ENCODE measurements at places on chromosomes 7 and 10. TPM values are rescaled to one million over a fixed set of nuclear protein-coding genes. Genes with fewer than 3 reads are reported as not detected.
A peak's percentile ranks its signal among the peaks of the same experiment; 100 is the strongest.

DNA sequence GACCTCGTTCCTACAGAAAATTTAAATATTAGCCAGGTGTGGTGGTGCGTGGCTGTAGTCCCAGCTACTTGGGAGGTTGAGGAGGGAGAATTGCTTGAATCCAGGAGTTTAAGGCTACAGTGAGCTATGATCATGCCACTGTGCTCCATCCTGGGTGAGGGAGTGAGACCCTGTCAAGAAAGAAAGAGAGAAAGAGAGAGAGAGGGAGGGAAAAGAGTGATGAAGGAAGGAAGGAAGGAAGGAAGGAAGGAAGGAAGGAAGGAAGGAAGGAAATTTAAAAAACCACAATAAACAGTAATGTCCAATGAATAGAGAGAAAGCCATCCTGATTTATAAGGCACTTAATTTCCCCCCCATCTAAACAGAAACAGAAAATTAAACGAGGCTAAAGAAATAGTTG, 9.4 kb downstream of the MYPN start:
- no peak for DNase-seq

DNA sequence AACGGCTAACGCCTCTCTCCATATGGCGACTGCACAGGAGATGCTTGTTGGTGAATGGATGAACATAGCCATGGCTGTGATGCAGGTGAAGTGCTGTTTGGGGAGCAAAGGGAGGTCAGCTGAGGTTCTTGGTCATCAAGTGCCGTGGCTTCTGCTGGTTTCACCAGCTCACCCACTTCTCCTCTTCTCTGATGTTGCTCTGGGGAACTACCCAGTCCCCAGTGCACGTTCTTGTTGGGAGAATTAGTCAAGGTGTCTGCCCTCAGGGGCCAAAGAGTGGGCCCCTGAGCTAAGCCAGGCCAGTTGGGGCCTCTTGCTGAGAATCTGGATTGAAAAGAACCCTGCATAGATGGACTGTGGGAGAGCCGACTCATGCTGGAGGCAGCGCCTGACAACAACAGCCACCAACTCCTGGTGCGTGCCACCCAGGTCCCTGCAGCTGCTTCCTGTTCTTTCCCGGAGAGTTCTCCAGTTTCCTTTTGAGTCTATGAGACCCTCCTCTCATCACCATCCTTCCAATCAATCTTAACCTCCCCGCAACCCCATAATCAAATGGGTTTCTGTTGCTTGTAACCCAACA, 3.0 kb downstream of the BTBD16 start:
- no peak for DNase-seq

DNA sequence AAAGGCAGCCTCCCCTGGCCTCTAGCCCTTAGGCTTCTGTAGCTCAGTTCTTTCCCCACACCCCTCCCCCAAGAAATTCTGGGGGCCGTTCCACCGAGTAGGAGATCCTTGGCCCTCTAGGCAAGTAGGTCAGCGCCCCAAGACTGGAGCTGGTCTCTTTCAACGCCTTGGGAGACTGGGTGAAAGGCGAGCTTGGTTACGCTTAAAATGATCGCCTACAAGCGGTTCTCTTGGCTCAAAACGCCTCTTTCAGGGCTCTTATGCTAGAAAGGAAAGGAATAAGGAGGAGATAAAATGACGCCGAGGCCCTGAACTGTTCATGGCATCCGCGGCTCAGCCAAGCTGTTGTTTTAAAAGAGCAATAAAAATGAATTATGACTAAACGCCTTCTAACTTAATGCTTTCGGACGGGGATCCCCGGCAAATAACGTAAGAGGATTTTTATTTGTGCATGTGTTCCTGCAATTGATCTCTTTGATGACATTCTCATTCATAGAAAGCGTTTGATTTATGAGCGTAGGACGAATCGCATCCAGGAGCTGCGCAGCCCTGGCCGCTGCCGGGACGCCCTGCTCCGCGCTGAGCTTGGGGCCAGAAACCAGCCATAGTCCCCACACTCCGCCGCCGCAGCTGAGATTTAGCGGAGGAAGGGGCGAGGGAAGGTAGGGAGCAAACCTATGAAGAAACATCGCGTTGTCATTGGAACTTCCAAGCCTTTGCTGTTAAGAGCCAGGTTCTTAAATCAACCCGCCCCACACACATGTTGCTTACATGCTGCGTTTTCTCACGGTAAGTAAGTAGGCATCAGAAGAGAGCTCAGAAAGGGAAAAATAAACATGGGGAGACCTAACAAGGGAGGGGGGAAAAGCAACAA, 3.0 kb upstream of the HOXA1 start:
- peak; percentile 75 for DNase-seq

The RBP4 gene
- 33.9 TPM for polyA plus RNA-seq

DNA sequence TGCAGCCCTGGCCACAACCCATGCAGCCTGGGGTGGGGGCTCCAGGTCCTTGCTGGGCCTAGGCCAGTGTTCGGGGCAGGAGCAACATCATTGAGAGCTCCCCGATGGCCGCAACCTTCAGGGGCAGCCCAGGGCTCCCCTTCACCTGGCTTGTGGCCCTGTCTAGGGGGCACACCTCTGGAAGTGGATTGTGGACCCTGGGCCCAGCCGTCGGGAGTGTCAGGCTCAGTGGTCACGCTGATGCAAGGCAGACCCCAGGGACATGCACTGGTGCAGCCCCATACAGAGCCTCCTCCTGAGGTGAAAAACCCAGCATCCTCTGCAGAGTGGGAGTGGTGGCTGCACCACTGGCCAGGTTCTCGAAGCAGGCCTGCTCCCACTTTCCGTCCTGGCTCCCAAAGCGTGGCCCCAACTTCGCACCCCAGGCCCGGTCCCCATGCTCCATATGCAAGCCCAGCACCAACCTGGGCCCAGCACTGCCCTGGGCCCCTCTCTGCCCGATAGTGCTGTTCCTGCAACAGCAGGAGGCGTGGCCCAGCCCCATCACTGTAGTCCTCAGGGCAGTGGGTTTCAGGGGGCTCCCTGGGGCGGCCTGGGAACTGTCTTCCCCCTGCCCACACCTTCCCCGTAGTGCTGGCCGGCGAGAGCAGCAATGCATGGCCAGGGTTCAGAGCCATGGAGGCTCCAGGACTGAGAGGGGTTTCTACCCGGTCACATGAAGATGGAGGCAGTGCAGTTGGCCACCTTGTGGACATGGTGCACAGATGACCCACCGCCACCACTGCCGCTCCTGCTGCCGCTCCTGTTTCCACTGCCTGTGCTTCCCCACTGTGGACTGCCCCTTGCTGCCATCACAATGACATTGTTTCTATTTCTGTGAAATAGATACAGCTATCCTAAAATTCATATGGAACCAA, 303.9 kb upstream of the NRG3 start:
- DNase-seq: no peak

DNA sequence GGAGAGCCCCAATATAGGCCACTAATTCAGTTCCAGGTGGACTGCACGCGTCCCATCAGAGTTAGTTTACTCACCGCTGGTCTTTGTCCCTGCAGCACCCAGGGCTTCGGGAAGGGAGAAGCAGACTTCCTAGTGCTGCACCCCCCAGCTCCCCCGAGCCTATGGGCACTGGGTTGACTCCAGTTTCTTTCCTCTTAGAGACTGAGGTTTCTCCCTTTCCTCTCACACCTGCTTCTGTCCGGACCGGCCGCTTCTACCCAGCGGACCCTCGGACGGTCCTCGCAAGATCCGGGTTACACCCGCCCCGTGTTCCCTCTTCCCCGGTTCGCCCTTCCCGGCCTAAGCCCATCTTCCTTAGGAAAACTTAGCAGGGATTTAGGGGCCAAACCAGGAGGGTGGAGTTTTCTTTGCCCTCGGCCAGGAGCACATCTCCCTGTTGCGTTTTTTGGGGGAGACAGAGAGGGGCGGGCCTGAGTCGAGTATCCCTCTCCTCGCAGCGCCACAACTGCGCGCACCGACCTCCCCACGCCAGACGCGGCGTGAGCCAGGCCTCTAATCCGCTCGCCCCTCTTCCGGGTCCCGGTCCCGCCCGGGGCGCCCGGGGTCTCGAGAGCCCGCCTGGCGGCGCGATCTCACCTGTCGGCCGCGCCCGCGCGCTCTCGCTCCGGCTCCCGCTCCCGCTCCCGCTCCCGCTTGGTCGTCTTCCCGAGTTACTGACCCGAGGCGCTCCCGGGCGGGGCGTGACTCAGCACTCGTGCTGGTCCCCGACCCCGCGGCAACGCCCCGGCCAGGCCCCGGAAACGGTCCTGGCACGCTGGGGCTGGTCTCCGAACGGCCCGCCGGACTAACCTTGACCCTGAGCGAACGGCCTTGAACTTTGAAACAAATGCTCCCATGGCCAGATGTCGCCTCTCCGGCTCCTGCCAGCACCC, at the start of gene AIFM2:
Gene AIFM2 (minus strand): TSS at position 728 of the 932 bp plus-strand sequence. CDS start 8,741 bp downstream, outside the sequence.
- peak; percentile 86 for DNase-seq

GRCh38 chr10:79351332-79351731, 4.1 kb downstream of the PPIF start:
- DNase-seq: no peak

GRCh38 chr7:141001122-141001521, 13.6 kb downstream of the MRPS33 start:
- DNase-seq: no peak

The HSPA12A gene
- 9.2 TPM for polyA plus RNA-seq

DNA sequence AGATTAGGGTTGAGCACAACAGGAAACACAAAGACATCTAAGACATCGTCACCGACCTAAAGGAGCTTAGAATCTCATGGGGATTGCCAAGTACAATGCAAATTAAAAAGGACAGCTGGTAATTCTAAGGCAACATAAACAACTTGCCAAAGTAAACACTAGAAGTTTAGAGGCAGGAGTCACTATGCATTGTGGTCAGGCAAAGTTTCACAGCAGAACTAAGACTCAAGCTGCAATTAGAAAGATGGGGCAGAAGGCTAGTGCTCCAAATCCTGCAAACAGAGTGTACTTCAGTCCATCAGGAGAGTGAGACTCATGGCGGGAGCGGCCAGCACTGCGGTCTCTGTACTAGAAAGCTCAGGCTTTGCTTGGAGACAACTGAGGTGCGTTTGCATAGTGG, 52.7 kb downstream of the HIPK2 start:
- no peak for DNase-seq

The RNF148 gene
- 0.12 TPM for polyA plus RNA-seq

DNA sequence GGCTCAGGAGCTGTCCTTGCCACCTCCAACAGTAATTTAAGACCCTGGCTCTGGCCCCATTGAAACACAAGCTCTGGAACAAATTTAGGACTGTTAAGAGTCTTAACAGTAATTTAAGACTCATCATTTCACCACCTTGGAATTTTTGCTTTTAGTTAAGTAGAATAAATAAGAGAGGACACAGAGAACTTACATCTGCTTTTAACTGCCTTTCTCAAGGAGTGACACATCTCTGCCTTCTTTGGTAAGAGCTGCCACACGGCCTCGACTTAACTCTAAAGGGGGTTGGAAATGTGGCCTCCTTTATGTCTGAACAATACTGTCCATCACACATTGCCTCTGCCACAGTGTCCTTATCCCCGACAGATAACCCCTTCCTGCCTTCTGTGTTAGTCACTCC, 77.9 kb downstream of the HERPUD2 start:
- DNase-seq: no peak

The SP8 gene
- not detected for polyA plus RNA-seq

DNA sequence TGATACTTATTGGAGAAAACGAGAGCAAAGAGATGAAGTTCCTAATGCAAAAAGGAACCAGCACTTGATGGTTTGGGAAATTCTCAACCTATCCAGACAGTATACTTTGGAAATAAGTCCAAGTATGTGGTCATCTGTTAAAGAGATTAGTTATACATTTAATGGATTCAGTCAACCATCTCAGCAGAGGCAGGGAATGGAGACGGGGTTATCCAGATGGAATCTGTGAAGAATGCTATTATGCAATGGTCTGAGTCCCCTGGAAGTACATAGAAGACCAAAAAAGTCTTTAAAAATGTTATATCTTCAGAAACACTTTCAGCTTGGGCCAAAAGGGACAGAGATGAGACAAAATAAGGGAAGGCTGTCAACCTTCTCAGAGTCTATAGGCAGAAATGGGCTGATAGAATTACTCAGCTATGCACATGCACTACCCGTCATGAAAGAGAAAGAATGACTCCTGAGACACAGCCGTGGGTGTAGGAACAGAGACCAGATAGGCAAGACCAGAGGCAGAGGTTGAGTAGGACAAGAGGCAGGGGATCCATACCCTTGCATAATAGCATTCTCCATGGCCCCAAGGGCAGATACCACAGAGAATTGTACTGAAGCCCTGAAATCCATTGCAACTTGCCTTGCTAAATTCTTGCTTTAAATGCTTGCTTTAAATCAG, 738.8 kb upstream of the POT1 start:
- DNase-seq: no peak

DNA sequence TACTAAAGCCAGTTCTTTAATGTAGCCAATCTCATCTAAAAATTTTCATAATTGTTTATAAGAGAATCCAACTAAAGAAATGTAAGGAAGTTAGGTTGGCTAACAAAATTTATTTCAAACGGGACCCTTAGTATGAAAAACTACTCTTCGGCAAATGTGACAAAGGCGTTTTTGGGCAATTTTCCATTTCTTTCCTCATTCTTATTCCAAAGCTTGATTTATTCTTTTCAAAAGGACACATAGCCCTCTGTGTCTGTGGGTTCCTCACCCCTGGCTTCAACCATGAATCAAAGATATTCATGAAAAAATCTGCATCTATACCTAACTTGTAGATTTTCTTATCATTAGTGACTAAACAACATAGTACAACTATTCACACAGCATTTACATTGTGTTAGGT, 195.9 kb downstream of the ZMYND11 start:
- no peak for DNase-seq

- no peak for DNase-seq
Observed at GRCh38 chr10:71985542-71986250, 21.5 kb downstream of the CHST3 start.

DNA sequence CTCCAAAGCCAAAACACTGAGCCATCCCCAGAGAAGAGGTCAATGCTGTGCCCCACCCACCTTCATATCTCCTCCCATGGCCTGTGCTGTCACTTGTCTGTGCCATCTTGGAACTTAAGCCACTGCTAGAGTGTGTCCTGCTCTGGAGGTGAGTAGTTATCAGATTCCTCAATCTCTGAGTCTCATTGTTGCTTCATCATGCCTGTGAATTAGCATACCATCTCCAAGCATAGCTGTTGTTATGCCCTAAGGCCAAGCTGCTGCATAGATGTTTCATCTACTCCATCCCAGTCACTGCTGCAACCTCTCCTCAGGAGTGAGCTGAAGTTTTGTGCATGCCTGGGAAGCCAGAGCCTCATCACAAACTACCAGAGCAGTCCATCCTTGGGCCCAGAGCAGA, 349.0 kb downstream of the ZWINT start:
- no peak for DNase-seq

The SLC4A2 gene
- polyA plus RNA-seq: 107 TPM

DNA sequence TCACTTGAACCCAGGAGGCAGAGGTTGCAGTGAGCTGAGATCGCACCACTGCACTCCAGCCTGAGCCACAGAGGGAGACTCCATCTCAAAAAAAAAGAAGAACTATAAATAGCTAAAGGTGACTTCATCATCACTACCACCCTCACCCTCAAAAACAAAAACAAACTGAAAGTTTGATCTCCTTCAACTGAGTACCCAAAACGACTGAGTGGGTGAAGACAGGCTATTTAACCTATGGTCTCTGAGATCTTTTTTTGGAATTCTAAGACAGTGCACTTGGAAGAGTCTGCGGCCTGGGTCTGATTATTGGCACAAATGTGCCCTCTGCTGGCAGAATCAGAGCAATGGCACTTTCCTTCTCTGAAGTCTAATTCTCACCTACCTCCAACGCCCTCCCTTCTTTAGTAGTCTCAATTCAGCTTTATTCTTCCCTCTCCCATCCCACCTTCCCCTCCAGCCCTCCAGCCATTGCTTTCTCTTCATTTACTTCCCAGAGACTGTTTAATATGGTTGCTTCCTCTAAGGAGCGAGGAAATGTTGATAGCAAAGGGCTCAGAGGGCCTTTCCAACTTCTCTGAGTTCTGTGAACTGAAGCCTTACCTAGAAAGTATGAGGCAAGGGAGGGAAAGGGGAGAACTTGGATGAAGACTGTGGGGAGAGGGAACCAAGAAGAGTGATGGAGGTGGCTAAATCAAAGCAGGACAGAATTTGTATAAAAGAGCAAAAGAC, 2.9 kb upstream of the MYOZ1 start:
- peak; percentile 49 for DNase-seq

The AKR1C4 gene
- 0.39 TPM for polyA plus RNA-seq

Data from large intestine (tissue), 12 donors.